ENCODE measurements at places on chromosomes 13 and 19.

DNA sequence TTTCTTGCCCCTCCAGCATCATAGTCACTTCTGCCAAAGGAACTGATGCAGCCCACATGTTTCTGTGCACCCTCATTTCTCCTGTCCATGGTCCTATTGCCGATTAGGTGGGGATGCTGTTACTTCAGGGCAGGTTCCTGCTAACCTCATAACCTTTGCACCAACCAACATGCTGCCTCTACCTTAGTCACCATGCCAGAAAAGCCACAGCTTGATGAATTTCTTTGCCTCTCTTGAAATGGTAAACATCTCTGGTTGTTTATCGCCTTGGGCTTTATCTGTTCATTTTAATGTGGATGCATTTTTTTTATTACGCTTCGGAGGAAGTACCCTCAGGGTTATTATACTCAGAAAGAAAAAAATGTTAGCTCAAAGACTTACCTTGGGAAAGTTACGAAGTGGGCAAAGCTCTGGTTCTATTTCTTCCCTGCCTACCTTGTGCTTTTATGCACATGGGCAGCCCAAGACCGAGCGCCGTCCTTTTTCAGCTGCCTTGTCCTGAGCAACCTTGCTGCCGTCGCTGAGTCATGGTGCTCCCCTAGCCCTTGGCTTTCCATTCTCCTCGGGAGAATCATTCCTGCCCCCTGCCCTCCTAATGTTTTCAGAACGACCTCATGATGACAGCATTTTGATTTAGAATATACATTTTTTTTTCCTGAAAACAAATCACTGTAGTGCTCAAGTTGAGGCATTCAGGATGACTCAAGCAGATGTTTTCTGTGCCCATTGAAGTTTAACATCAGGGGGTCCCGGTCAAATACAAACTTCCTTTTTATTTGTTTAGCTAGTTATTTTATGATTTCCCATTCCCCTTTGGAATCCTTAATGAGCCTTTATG lies 280.0 kb downstream of the SHISA2 start:
- DNase-seq, result no peak

- no peak for DNase-seq
These were observed 62.4 kb upstream of the SERP2 start for GRCh38 chr13:44311011-44311780.

GRCh38 chr13:48549658-48550057 lies 16.8 kb upstream of the RCBTB2 start:
- DNase-seq, result no peak

DNA sequence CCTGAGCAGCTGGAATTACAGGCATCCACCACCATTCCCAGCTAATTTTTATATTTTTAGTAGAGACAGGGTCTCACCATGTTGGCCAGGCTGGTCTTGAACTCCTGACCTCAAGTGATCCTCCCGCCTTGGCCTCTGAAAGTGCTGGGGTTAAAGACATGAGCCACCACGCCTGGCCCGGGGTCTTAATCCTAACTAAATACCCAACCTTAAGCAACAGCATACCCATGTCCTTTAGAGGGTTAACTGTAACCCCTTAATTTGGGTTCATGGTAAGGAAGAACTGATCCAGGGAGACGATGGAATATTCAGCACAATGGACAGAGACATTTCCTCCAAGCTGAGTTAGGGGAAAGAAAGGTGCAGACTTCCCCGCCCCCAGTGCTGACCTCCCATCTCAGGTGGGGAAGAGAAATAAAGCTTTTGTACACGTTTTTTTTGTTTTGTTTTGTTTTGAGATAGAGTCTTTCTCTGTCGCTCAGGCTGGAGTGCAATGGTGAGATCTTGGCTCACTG lies 8.7 kb upstream of the GALP start:
- no peak for DNase-seq

GRCh38 chr19:38308926-38309614 lies 5.0 kb downstream of the C19orf33 start:
- no peak for DNase-seq

DNA sequence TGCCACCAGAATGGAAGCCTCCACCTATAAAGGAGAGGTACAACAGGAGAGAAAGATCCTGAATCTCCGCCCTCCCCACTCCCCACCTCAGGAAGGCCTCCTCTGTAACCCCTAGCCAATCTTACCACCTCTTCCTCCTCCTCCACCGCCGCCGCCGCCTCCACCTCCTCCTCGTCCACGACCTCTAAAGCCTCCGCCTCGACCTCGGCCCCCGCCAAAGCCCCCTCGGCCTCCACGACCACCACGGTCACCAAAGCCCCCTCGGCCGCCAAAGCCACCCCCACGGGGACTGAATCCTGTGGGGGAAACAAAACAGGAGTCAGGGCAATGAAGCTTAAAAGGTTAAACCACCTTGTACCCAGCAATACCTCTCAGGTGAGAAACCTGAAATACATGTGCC lies 5.7 kb downstream of the FBL start:
- DNase-seq, result no peak

DNA sequence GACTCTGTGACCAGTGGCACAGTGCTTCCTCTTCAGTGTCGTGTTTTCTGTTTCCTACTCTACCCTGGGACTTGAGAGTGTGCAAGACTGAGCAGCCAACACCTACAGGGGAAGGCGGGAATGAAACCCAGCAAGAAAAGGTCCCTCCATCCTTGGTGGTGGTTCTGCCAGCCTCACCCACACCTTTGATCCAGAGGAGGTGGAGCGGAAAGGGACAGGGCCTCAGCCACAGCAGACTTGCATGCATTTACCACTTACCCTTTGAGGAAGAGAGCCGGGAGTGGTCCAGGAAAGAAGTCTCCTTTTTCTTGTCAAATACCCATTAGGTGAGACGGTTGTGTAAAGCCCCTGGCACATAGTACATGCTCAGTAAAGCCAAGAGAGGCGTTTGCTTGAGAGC lies 164.8 kb upstream of the ZNF536 start:
- DNase-seq, result no peak

DNA sequence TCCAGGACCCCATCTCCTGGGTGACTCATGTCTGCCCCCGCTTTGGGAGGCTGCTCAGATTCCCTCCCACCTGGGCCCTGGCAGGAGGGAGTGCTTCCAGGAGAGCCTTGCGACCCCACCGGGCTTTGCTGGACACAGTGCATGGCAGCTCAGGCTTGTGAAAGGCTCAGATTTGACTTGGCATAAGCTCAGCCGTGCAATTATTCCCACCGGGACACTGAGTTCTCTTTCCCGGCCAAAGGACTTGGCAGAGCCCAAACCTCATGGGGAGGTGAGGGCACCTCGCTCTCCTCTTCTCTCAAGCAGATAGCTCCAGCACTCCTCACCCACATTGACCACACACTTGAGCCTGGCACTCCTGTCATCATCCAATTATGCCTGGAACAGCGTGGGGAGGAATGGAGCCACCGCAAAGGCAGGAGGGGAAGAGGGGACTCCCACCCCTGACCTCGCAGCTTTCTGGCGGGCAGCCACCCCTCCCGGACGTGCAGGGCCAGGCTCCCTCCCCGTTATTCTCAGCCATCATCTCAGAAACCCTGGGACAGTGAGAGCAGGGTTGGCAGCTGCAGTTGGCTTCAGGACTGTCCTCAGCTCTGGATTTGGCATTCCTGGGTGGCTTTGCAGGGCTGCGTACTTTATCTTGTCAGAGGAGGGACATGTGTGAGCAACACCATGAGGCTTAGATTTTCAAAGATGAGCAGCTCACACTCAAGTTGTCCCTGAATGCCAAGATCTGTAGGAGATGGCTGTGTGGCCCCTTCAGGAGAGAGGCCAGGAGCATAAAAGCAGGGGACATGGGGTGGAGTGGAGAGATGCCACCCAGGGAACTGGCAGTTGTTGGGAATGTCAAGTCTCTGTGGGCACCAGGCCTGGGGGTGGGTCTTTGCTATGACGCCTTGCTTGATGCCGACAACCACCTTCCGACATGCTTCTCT lies 306.2 kb downstream of the TEX29 start:
- no peak for DNase-seq

GRCh38 chr13:22757530-22758120 lies 423.2 kb upstream of the SGCG start:
- no peak for DNase-seq
